NCI-H1105 (cell line): ENCODE measurements at places on chromosomes 13 and 19.

DNA sequence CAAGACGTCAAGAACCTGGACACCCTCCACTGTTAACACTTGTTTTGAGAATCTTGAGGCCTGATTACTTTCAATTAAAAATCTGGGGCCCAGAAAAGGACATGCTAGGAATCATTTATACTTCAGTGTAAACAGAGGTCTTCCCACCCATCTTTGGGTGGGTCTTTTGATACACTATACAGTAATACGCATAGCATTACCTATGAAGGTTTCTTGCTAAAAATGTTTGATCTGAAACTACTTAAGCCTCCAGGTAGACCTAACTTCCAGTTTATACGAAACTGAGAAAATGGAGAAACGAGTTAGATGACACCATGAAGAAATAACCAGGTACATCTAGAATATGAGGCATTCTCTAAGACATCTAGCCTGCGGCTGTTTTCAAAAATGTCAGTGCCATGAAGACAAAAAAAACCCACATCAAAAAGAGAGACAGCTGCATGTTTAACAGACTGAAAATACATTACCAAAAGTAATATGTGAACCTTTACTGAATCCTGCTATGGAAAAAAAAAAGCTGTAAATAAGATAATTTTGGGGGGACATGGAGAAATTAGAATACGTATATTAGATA, 36.6 kb downstream of the TGDS start:
- no peak for DNase-seq

GRCh38 chr19:8161135-8161646, 11.8 kb upstream of the FBN3 start:
- no peak for DNase-seq

DNA sequence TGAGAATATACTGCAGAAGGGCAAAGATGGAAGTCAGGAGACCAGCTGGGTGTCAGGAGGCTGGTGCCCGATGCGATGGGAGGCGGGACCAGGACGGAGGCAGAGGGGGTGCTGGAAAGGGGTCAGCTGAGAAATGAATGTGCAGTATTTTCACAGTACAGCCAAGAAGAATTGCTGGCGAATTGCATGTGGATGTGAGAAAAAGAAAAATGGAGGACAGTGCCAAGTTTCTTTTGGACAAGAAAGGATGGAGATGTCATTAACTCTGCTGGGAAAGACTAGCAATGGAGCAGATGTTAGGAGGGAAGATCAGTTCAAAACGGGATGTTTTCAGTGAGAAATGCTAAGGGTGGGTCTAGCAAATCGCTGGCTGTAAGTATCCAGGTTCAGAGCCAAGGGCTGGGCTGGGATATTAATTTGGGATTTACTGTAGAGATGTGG, 7.0 kb downstream of the CRYL1 start:
- DNase-seq = no peak

DNA sequence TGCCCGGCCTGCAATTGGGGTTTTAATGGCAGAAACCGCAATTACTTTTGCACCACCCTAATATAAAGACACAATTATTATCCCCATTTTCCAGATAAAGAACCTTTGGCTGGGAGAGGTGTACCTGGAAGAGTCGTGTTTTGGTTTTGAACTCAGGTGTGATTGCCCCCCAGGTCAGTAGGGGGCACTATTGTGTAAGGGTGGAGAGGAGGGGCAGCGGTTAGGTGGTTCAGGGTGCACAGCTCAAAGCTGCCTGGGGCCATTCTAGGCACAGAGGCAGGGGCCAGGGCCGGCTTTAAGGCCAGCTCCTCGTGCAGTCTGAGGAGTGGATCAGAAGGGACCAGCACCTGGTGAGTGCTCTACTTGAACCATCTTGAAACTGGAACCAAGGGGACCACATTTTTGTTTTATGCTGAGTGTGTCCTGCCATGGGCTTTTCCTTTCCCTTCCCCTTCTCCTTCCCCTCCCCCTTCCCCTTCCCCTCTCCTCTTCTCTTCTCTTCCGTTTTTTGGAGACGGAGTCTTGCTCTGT, 5.8 kb upstream of the FCGRT start:
- DNase-seq = peak; percentile 30

- no peak for DNase-seq
Measured at GRCh38 chr13:112105892-112106291, 38.9 kb downstream of the SOX1 start.

DNA sequence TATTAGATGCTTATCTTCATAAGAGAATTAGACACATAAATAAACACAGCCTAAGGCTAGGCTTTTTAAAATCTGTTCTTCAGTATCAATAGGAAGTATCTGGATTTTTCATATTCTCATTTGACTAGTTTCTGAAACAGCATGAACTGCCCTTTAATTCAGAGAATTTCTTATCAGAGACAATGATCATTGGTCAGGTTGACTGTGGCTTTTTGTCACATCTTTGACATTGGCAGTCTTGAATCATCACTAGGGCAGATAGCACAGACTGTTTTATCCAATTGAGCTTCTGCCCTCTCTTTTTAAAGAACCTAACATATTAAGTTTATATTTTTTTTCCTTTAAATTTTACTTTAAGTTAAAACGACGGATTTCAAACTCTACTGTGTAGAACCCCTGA, 59.6 kb downstream of the DPY19L3 start:
- no peak for DNase-seq

DNA sequence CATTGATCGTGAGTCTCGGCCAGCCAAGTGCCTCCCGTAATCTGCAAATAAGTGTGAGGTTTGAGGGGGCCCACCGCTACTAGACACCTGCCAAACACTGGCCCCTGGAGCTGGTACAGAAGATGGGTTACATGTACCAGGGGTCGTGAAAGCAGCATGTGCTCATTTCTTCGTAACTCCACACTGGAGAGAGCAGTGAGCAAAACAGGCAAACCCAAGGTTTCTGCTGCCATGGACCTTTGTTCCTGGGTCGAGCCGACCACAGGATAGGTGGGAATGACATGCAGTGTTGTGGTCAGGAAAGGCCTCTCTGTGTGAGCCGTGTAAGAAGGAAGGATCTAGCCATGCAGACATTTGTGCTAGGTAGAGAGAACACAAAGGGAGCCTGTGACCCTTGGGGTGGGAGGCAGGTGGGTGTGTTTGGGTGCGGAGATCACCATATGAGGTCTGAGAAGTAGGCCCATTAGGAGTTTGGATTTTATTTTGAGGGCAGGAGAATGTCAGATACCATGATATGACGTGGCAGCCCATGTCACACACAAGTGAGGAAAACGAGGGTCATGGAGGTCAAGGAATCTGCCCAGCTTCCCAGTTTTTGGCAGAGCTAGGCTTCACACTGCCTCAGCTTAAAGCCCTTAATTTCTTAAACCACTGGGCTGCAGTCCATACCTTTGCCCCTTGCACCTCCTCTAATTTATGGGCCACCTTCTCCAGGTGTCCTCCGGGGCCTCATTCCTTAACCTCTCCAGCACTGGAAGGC, 919 bp downstream of the GTF3A start:
- DNase-seq = no peak

DNA sequence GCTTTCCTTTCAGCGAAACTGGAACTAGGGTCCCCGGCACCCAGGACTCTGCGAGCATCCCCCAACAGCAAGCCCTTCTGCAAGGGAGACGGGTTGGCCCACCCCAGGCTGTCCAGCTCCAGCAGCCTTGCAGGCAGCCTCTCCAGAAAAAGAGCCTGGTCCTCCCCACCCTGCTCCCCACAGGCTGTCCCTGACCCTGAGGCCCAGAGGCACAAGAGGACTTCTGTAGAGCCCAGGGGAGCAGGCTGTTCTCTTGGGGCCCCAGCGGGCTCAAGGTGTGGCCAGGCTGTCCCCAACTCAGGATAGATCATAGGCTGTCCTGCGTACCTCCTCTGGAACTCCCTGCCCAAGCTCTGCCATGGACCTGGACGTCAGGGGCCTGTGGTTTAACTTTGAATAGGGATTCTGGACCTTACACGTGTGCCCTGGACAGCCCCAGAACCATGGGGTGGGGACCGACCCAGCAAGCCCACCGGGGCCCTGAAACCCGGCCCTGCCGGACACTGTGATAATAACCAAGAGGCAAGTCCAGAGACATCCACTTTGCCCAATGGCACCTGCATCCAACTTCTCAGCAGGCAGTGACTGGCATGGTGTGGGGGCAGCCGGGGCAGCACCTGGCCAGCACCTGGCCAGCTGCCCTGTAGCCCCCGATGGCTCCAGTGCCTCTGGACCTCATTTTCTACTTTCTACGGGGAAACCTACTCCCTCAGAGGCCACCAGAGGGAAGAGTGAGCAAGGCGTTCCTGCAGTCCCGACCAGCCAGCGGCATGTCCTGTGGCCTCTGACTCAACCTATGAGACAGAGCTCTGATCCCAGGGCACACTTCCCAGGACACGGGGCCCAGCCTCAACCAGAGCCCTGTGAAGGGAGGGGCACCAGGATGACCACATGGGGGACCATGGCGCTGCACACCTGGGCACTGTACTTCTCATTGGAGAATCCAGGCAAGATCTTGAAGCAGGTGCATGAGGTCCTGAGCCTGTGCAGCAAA, 50.9 kb upstream of the TPM4 start:
- no peak for DNase-seq

DNA sequence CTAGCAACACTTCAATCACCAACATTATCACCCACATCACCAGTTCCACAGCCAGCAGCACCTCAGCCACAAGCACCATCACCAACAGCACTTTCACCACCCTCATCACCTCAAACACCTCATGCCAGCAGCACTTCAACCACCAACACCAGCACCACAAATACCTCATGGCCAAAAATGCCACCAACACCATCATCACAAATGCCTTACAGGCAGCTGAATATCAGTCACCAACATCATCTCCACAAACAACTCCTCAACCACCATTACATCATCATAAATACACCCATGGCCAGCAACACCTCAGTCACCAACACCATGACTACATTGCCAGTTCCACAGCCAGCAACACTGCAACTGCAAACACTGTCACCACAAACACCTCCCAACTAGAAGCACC, 10.4 kb downstream of the FCER2 start:
- DNase-seq = no peak

DNA sequence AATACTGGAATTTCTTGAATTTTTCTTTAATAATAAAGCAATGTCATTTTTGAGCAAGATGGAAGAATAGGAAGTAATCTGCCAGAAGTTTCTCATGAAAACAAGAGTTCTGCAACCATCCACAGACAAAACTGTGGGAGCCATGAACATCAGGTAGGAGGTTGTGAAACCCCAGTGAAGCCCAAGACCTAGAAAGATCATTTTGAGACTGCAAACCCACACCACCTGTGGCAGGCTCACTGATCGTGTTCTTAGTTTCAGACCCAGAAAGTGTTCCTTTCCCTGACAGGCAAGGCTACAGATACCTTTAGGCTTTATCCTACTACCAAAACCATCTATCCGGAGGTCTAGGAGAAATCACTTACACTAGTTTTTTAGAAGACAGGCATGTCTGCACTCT, 2189.8 kb upstream of the PCDH20 start:
- no peak for DNase-seq

GRCh38 chr13:97971519-97971918, 18.0 kb downstream of the IPO5 start:
- no peak for DNase-seq

DNA sequence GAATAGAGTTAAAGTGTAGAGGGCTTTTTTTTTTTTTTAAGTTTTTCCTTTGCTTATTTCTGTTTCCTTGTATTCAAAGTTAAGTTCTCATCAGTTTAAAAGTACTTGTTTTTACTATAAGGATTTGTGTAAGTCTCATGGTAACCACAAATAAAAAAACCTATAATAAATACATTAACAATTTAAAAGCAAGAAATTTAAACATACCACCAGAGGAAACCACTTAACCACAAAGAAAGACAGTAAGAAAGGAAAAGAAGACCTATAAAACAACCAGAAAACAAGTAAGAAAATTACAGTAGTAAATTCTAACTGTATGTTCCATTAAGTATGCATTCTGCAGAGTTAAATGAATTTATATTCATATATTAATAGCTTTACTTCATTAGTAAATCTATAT, 999.1 kb upstream of the ATXN8OS start:
- no peak for DNase-seq

DNA sequence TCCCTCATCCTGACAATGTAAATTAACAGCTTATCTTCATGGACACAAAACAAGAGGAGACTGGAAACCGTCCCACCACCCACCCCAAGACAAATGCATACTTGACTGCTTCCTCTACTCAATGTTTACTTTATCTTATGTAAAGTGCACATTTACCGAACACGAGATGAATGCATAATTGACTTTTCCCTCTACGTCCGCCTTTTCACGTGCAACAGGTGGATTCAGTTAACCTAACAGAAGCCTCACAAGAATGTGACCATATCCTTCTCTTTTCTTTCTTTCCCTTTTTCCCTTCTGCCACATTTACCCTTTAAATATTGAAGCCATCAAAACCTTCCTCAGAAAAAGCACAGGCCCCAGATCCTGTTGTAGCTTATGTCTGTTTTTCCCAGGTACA, 468.0 kb downstream of the UQCRFS1 start:
- no peak for DNase-seq

GRCh38 chr13:99375738-99376080, 68.5 kb upstream of the GPR183 start:
- no peak for DNase-seq

- DNase-seq = no peak
Measured at GRCh38 chr13:18991060-18991459, 190.6 kb downstream of the TUBA3C start.
